Ureter (tissue), 1 donor: ENCODE measurements at places on chromosomes 4 and X. TPM values are rescaled to one million over a fixed set of nuclear protein-coding genes. Genes with fewer than 3 reads are reported as not detected.

GRCh38 chr4:153081006-153081580 is 123.2 kb upstream of the TRIM2 start:
- no peak for DNase-seq

- DNase-seq = no peak
These were observed 21.1 kb downstream of the SYTL4 start for GRCh38 chrX:100710816-100711215.

DNA sequence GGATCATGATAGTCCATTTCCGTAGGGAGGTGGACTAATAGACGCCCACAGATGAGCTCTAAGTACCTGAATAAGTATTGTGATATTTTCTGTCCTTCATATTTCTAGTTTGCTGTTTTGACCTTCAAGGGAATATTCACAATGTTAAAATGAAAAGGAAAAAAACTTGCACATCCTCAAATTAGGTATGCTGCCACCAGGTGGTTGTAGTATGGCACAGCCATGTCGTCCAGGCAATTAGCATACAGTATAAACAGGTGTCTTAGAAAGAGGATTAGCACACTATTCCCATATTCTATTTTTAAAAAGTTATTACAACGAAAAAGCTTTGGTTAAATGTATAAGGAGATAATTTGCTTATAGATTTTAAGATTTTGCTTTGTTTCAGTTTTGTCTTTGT is 802.0 kb downstream of the RPA4 start:
- no peak for DNase-seq

- DNase-seq = no peak
These were observed 6.7 kb upstream of the CD38 start for GRCh38 chr4:15771216-15772058.

- no peak for DNase-seq
These were observed 27.8 kb upstream of the SORBS2 start for GRCh38 chr4:185839770-185840169.

GRCh38 chr4:42150653-42151567 is 1.5 kb downstream of the BEND4 start:
- no peak for DNase-seq

DNA sequence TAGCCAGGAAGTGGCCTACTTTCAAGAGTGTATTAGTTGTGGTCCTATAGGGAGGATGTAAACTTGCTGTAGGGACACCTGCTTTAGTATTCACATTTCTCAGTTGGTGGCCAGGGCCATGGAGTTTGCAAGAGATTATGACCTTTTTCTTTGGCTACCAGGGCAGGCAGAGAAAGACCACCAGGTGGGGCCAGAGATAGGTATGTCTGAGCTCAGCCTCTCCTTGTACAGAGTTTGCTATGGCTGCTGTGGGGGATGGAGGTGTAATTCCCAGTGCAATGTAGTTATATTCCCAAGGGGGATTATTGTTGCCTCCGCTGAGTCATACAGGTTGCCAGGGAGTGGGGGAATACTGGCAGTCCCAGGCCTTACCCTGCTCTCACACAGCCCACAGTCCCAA is 26.3 kb upstream of the DACH2 start:
- no peak for DNase-seq

DNA sequence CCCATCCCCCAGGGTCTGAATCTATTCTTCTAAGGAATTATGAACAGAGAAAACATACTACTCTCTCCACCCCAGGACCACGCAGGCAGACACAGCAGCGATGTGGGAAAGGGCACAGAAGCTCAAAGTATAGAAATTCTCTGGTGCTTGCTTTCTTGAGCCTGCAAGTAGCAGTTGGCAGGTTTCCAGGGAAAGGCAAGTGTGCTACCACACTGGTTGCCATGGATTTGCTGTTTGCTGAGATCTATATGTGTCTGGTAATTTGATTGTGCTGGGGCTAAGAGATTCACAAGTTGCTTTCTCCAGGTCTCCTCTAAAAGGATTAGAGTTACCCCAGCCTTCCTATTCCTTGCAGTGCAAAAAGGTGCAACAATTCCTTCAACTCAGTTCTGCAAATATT is 83.1 kb downstream of the GUCY2F start:
- DNase-seq = no peak

- no peak for DNase-seq
These were observed 1.6 kb downstream of the KLHL13 start for GRCh38 chrX:118114971-118115370.

GRCh38 chr4:2071252-2071911 is 12.3 kb downstream of the NAT8L start:
- DNase-seq = no peak

DNA sequence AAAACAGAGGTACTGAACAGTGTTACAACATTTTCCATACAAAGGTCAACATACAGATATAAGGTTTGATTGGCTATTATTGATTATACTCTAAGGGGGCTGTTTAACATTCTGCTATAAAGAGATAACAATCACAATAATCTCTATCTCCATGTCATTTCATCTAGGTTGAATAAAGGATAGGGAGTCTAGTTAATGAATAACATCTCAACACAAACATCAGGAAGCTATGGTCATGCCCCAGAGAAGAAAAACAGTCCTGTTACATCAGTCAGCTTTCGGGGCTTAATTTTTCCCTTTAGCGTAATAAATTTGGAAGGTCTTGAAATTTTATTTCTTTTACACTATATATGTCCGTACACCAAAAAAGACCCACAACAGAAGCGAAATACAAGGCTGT is 41.5 kb upstream of the DCAF8L2 start:
- no peak for DNase-seq

DNA sequence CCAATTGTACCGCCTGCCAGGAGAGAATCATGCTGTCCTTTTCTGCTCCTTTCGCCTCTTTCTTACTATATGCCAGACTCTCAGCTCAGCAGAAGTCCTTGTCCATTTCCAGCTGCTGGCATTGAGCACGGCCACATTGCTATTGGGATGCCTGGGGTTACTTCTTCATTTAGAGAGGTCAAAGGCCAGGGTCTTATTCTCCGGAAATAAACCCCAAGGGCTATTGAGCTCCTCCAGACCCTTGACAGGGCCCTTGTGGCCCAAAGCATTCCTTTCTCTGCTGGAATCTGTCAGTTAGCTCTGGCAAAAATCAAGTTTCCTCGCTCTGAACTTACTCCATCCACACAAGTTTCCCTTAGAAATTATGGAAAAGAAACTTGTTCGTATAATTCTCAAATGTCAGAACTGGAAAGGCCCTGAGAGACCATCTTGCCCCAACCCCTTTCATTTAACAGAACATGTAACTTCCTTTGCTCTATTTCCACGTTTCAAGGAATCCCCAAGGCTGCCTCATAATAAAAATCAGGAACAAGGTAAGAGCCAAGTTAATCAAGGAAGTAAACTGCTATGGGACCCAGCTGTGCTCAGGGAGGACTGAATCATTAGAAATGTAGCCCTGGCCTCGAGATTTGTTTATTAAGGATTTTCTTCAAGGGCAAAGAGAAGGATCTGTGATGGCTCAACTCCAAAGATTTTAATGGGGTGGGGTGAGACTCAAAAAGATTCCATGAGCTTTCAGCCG is 11.8 kb downstream of the AKAP4 start:
- no peak for DNase-seq

DNA sequence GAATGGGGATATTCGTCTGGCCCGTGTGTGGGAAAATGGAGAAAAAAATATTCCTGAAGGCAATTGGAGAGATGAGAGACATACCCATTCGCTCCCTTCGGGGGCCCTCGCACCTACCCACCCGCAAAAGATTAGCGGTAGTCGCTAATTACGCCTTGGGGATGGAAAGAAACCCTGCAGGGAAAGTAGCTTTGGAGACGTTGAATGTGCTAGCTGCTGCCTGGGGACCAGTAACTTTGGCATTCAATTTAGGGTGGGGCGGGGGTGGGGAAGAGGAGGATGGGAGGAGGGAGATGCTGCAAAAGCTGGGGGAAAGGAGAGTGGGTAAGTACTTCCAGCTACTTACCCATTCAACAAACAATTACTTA is 407 bp upstream of the ZC4H2 start:
- DNase-seq = no peak

GRCh38 chr4:86117705-86118302 is 242.0 kb downstream of the MAPK10 start:
- DNase-seq = no peak

DNA sequence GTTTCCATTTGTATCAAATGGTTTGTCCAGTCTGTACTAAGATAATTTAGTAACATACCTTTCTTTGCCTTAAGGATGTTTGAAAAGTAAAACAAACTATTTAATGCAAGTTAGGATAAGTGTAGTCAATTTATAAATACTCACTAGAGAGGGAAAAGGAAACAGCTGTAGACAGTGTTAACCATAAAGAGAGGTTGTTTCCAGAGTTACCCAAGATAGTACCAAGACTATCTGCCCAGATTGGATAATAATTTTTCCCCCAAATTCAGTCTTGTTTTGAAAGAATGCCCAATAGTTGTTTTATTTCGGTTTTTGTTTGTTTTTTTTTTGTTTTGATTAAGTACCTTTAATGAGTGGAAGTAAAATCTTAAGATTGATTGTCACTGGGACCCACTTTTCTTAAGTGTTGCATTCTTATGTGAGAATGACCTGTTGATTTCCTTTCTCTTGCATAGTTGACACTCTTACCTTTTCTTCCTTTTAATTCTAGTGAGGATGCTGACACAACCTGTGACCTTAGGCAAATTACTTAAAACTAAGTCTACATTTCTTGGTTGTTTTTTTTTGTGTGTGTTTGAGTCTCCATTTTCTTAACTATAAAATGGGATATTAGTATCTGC is 12.8 kb downstream of the AFF1 start:
- DNase-seq = no peak

- DNase-seq = no peak
These were observed 39.8 kb downstream of the GRIA3 start for GRCh38 chrX:123223859-123224258.

MAPK10 gene
- total RNA-seq = 178 TPM

CNGA2 gene
- total RNA-seq = not detected

SPANXC gene
- not detected for total RNA-seq

SSX4B gene
- total RNA-seq = not detected

HSFX4 gene
- total RNA-seq = not detected

IL13RA2 gene
- 0.83 TPM for total RNA-seq

LAMP2 gene
- 82.3 TPM for total RNA-seq

OTC gene
- not detected for total RNA-seq

FHIP1A gene
- 25.0 TPM for total RNA-seq

NAA11 gene
- total RNA-seq = not detected

FMR1NB gene
- total RNA-seq = not detected

AGTR2 gene
- not detected for total RNA-seq

GLRA3 gene
- total RNA-seq = not detected

GALNTL6 gene
- total RNA-seq = 0.29 TPM

GAGE13 gene
- total RNA-seq = not detected

ANOS1 gene
- total RNA-seq = 2.3 TPM

PRR32 gene
- total RNA-seq = not detected

IRF2 gene
- 74.9 TPM for total RNA-seq
